ACHN (cell line): ENCODE measurements at places on chromosomes 1 and 21.
A peak's percentile ranks its signal among the peaks of the same experiment; 100 is the strongest.

GRCh38 chr1:38826886-38827285 lies 32.7 kb downstream of the RRAGC start:
- DNase-seq: no peak

DNA sequence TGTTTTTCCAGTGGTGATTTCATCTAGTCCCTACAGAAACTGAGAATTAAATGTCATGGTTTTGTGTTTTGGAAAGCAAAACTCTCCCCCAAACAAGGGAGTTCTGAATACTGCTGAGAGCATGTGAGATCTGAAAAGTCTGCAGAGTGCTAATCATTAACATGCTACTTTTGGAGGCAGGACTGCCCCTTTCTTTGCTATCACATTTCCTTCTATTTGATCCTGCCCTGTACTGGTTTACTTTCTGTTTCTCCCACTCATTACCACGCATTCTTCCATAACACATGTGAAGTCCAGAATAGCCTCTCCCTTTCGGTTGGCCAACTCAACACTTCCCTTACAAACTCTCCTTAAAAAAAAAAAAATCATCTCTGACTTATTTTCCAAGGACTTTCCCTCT lies 63.6 kb downstream of the GADD45A start:
- DNase-seq: peak; percentile 78

- DNase-seq: no peak
These were observed 184.1 kb downstream of the DSCAM start for GRCh38 chr21:40662889-40663288.

DNA sequence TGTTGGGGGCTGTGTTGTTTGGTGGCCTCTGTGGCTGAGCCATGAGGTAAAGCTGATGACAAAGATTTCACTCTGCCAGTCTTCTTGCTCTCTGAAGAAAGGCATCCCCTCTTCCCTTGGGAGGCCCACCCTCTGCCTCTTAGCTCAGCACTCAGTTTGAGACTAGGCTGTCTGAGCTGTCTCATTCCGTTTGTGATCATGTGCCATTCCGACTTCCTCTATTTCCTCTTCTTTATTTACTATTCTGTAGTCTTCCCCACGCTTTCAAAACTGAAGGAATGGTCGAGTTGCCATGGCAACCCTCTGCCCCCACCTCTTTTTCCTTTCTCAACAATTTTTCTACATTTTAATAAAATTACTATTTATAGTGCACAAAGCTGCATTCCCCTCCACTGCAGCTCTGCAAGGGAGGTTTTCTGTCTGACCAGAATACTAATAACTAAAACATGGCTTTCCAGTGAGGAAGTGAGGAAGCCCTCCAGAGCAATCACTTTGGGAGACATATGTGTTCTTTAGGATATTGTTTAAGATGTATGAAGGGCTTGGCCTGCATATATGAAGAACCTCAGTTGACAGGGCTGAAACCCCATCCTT lies 30.8 kb downstream of the KCNA3 start:
- DNase-seq: no peak

DNA sequence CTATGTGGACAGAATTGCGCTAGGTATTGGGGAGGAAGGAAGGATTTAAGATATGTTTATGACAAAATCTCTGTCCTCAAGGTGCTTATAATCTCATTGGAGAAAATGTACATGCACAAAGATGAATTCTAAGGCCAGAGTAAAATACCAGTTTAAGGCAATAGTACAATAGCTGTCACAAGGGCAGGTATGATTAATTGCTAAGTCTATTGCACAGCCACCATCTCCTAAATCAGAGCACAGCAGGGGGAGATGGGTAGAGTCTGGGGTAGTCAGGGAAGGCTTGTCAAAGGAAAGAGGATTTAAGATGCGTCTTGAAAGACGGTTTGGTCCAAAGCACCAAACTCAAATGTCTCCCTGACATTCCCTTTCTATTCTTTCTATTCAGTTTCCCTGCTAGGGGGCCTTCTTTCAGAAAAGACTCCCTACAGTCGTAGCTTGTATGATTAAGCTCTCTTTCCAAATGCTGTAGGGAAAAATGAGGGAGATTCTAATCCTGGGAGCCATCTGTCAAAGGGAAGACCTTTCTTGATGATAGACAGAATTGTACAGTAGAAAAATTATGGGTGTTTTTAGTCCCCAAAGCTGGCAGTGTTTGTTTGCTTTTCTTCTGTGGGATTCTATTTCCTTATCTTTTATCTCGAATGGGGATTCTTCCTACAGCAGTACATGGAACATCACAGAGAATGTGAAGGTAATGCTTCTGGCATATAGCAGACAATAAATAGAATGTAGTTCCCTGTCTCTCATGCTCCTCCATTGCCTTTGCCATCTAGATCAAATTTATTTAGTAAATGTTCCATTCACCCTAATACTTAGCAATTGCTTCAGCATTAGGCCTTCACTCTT lies 107.6 kb upstream of the NFIA start:
- DNase-seq: no peak

DNA sequence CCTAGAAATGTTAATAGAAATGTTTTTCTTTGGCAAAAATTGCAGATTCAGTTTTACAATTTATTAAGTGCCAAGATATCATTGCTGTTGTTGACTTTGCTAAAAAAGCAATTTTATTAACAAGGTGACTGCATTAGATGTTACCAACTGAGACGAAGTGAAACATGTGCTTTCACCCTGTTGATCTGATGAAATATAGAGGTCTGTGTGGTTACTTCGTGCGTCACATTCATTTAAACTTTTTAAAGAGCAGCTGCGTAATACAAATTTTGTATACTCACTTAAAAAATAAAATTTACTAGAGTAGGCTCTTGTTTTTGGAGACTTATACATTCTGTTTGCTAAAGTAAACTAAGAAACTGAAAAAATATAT lies 465.7 kb downstream of the USP25 start:
- DNase-seq: no peak

- DNase-seq: no peak
These were observed 642 bp upstream of the CREG1 start for GRCh38 chr1:167554028-167554779.

DNA sequence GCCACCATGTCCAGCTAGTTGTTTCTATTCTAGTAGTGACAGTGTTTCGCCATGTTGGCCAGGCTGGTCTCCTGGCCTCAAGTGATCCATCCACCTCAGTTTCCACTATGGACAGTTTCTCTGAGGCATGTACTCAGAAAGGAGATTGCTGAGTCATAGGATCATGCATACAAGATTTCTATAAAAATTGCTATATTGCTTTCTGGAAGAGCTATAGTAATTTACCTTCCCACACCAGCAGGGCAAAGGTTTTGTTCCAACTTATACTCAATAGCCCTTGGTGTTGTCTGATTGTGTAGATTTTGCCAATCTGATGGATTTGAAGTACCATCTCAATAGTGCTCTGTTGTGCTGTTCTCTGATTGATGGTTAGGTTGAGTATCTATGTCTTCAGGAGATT lies 15.6 kb upstream of the ATP1A1 start:
- DNase-seq: no peak

DNA sequence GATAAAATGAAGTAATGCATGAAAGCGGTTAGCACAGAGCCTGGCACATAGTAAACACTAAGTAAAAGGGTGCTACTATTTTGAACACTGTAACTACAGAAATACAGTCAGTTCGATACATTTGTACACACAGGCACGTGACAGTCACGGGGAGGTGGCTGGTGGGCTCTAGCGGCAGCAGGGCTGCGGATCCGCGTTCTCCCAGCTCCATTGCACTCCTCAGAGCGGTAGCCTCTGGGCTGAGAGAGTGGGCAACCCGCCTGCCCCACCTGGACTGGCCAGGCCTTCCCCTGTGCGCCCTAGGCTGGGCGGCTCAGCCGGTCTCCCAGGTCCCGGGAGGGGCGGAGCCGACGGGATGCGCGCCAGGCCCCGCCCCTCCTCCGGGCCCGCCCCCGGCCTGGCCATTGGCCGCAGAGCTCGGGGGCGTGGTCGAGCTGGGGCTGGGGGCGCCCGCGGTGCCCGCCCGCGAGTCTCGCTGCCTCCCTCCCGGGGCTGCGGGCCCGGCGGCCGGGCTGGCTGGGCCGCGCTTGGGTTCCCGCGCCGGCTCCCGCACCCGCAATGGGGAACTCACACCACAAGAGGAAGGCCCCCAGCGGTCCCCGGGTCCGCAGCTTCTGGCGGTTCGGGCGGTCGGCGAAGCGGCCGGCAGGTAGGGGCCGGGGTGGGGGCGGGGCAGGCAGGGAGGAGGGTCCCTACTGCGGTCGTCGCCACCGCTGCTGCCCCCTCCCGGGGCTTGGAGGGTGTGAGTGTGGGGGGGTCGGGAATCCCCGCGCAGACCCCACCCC lies 51.2 kb upstream of the SYNC start:
- peak; percentile 77 for DNase-seq

- no peak for DNase-seq
These were observed 64.9 kb downstream of the RUNX3 start for GRCh38 chr1:24865168-24865567.

DNA sequence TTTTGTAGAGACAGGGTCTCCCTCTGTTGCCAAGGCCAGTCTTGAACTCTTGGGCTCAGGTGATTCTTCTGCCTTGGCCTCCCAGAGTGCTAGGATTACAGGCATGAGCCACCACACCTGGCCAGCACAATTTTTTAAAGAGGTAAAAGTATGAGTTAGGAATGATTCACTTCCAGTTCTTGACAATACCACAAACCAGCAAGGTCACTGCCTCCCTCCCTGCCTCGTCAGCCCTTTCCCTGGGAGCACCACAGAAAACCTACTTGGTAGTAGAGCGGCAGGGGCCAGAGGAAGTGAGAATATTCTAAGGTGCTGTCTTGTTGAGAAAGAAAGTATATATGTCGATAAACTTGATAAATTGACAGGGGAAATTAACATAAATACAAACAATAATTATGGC lies 10.8 kb upstream of the CDA start:
- DNase-seq: no peak

DNA sequence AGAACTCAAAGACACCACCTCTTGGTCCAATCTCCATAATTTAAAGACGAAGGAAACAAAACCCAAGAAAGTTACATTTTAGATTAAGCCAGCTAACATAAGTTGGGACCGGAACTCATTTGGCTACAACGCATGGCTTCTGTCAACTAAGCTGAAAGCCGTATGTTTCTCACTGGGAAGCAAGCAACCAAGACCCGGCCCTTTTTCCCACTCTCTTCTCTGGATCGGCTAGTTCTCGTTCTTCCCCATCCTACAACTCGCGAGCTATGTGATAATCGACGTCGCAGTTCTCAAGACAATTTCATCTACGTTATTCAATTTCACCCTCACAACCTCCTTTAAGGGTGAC lies 601 bp downstream of the CCT8 start:
- peak; percentile 35 for DNase-seq
